Dermis microvascular lymphatic vessel endothelial cell (primary cell): ENCODE measurements at places on chromosomes 2 and 18. TPM values are rescaled to one million over a fixed set of nuclear protein-coding genes. Genes with fewer than 3 reads are reported as not detected.
A peak's percentile ranks its signal among the peaks of the same experiment; 100 is the strongest.

The ZC3H6 gene
- total RNA-seq: 1.8 and 2.0 TPM in 2 replicates

The METTL5 gene
- 30.0 and 30.4 TPM in 2 replicates for total RNA-seq

The ABCG8 gene
- not detected in 2 replicates for total RNA-seq

The TXNDC2 gene
- under 0.01 TPM in 1 of 2 replicates, not detected in the other for total RNA-seq

The ZNF513 gene
- total RNA-seq: 4.6 and 8.7 TPM in 2 replicates

The CCBE1 gene
- under 0.01 and 0.13 TPM in 2 replicates for total RNA-seq

The KIF5C gene
- total RNA-seq: under 0.01 TPM in 2 replicates

The PJVK gene
- 0.39 and 0.51 TPM in 2 replicates for total RNA-seq

The KCNG2 gene
- 0.26 and 2.4 TPM in 2 replicates for total RNA-seq

The RMDN2 gene
- 1.3 and 2.3 TPM in 2 replicates for total RNA-seq

The CREG2 gene
- total RNA-seq: 0.39 and 0.51 TPM in 2 replicates

The NEURL3 gene
- 0.13 TPM in 2 replicates for total RNA-seq

The COBLL1 gene
- total RNA-seq: 1.6 and 2.2 TPM in 2 replicates

DNA sequence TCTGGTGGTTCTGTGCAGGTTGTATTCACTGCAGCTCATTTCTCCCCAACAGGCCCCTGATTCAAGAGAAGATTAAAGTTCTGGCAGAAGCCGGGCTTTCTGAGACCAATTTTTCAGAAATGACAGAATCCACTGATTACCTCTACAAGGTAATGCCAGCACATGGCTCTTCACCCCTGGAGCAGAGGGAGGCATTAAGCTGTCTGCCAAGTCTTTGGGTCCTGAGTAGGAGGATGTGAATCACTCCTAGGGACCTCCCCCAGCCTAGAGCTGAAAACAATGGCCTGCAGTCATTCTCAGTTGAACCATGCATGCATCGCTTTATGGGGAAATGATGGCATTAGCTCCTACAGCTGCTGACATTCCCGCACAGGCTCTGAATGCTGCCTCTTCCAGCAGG, 20.5 kb upstream of the RPL37A start:
- DNase-seq: peak; percentile 95

GRCh38 chr2:199874209-199874608, 23.2 kb upstream of the FTCDNL1 start:
- DNase-seq: no peak

GRCh38 chr18:10046178-10046807, 132.5 kb downstream of the VAPA start:
- DNase-seq: no peak

DNA sequence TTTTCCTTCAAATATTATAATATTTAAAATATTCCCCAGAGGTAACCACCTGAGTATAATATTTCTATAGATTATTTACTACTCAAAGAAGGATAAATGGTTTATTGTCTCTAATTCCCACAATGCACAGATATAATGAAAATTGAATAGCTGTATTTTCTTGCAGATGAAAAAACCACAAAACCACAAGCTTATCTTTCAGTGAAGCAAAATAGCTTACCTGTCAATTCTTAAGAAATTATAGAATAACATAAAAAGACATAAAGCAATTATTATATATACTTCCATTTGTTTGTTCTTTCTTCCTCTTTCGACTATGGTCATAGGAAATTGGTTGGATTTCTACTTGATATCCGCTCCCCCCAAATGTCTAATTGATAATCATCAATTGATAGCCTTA, 98.8 kb downstream of the BARD1 start:
- no peak for DNase-seq

- DNase-seq: no peak
These were observed 179.4 kb upstream of the FN1 start for GRCh38 chr2:215615067-215615802.

GRCh38 chr2:176729706-176730569, 460.7 kb downstream of the MTX2 start:
- DNase-seq: peak; percentile 99

GRCh38 chr2:48411046-48411445, 118.9 kb upstream of the STON1 start:
- DNase-seq: no peak

GRCh38 chr18:51447351-51448342, 250.2 kb upstream of the MEX3C start:
- no peak for DNase-seq

DNA sequence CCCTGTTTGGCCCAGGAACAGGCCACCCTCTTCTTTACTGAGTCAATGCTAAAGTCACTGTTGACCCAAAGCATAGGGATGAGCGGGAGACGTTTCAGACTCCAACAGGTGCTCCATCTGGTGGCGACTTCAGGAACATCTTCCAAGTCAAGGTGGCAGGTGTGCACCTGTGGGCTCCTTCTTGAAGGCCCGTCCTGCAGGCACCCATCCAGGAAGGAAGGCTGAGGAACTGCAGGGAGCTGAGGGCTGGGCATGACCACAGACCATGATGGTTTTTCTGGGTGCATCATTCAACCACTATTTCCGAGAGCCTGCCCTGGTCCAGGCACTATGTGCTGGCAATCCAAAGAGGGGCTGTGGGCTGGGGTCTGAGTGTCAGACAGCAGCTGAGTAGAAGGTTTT, 142.8 kb downstream of the NDUFA10 start:
- DNase-seq: peak; percentile 68

GRCh38 chr2:12035029-12035720, 288.7 kb downstream of the LPIN1 start:
- no peak for DNase-seq

DNA sequence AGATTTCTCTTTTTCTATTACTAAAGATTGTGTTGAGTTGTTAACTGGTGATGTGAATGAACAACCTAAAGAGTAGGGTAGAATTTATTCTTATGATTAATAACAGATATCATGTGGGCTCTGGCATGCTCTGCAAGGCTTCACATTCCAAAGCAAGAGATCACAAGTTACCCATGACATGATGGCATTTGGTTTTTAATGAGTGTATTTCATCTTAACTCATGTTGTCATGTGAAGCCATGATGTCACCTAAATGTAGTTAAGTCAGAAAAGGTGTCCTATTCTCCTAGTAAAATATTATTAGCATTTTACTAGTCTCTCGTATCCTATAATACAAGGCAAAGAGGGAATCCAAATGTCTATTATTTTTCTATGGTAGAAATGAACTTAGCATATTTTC, 678.0 kb downstream of the ARHGAP15 start:
- no peak for DNase-seq

DNA sequence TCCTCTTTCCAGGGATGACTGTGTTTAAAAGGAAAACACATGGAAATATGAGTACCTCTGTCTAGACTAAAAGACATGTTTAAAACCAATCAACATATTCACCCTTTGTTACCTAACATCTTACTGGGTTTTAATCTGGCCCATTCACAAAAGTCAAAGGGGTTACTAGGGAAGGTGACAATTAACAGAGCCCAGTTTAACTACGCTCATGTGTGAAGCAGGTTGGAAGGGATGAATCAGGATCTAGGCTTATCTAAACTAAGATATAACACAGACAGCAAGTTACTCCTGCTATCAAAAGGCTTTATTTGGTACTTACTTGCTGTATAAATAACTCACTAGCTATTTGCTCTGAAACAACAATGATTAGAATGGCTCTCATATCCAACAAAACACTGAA, 337.0 kb downstream of the NCKAP5 start:
- no peak for DNase-seq

GRCh38 chr2:24919506-24920097, 435 bp downstream of the ADCY3 start:
- DNase-seq: no peak

DNA sequence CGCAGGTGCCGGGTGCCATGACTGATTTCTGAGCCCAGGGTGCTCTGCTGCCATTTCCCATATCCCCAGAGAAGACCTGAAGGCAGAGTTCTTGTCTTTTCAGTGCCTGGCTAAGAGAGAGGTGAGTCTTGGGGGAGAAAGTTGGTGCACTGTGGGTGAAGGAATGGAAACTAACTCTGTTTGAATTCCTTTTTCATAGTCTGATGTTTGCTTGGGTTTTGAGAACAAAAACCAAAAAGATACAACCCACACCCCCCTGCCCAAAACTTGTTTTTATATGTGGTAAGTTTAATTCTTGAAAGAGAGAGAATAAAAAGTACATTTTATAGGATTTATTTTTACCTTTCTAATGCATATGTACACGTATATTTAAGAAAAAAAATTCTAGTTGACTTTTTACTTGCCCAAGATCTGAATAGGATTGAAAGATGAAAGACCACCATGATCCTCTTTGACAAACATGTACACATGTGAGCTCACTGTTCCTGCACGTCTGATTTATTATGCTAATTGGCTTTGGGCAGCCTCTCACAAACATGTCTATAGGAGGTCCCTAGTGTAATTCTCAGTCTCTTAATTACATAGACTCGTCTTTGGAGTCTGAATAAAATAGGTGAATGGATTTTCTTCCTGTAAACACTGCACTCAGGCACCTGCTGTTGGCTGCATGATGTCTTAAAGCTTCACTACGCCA, 46.3 kb downstream of the ARL4C start:
- DNase-seq: no peak

DNA sequence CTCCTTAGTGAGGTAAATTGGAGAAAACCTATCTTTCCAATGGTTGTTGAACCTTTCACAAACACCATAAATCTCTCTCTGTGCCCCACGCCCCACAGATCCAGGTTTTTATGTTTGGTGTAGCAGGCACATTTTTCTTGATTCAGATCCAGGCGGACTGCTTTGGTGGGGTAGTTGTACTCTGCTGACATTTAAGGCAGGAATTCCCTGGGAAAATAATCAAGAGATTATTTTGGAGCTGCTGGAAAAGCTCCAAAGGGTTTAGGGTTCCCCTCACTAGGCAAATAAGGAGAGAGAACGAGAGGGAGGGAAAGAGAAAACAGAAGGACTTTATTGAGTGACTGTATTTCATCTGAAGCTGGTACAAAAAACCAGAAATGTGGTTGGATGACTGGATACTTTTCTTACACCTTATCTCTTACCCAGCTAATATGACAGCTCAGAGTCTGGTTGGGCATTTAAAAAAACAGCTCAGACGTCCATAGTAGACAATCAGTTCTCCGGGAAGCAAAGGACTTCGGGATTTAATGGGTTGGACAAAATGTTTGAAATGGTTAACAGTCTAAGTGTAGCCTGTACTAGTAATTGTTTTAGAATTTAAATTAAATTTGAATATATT, 3.6 kb upstream of the AQP4 start:
- no peak for DNase-seq

DNA sequence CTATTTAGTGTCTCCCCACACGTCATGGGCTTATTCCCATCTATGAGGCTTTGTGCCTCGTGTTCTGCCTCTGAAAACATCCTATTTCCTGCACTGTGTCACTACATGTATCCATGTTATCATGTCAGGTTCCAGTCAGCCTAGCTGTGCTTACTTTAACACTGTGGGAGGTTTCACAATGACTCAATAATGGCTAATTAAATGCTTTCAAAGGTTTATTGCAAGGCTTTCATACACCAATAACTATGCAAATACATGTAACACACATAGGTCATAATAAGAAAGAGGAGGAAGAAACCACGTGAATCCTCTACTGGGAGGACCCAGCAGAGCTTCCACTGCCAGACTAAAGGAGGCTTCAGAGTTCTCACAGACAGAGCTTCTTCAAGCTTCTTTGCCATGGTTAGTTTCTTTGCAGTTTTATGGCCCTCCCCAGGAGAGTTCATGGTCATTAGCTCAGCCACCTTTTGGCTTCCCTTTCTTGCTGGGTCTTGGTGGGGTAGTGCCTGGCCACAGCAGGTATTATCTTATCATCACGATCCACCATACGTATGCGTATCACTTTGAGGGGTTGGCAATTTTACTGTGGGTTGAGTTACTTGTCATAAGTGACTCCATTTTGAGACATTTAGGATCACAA, 5.1 kb upstream of the COLEC12 start:
- peak; percentile 53 for DNase-seq

GRCh38 chr2:24176326-24176725, 1.5 kb downstream of the FAM228A start:
- DNase-seq: no peak

GRCh38 chr2:133489641-133490410, 78.4 kb downstream of the NCKAP5 start:
- no peak for DNase-seq

GRCh38 chr18:58239879-58240278, 195.9 kb downstream of the NEDD4L start:
- peak; percentile 62 for DNase-seq

DNA sequence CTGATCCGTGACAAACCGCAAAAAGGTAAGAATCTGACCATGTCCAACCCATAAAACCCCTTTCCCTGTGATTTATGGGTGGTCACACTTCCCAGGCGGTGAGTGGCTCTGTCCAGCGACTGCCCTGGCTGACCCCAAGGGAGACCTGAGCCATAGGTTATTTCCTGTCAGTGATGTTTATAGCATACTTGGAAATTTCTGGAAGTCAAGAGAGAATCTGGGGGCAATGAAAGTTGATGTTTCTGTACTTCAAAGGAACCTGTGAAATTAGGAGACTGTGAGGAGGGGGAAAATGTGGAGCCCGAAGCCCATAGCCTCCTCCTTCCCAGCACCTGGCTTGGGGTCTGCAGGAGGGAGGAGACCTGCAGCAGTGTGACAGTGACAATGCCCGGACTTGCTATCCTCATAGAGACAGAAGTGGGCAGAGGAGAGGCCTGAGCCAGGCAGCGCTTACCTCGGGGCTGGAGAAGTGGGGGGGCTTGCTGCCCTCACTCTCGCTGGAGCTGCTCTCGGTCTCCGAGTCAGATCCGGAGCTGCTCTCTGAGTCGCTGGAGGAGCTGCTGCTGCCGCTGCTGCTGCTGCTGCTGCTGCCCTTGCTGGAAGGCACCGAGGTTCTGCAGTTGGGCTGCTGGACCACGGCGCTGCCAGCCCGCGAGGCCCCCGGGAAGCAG, 111.3 kb upstream of the REV1 start:
- no peak for DNase-seq

- no peak for DNase-seq
These were observed 13.2 kb upstream of the KLHL30 start for GRCh38 chr2:238125127-238125885.

- no peak for DNase-seq
These were observed 16.5 kb upstream of the CNDP2 start for GRCh38 chr18:74479486-74480148.
